ENCODE measurements at places on chromosomes 13 and 19.

DNA sequence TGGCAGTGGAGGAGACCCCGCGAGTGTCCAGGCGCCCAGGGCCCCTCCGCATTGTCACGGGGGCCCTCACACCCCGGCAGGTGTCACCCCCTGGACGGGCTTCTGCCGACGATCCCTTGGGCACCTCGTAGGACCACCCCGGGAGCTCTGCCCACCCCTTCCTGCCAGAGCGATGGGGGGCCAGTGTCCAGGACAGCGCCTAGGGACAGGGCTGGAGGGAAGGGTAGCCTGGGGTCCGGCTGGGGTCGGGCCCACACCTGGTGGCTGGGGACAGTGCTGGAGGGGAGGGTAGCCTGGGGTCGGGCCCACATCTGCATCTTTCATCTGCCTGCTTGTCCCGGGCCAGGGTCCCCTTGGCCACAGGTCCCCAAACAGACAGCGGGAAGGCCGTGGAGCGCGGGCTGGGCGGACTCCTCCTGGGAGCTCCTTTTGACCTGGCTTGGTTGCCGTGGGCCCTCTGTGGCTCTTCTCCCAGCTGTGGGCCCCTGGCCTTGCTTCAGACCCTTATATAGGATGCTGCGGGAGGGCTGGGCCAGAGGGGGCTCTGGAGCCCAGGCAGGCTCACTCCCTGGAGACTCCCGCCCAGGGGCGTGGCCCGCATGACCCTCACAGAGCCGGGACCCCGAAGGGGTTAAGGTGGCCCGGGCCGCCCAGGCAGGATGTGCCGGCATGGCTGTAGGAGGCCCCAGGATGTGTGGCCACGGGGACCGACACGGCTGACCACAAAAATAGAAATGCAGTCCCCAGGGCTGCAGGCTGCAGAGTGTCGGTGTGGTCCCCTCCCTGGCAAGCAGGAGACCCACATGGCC is 74.1 kb upstream of the MCF2L start:
- DNase-seq = no peak

DNA sequence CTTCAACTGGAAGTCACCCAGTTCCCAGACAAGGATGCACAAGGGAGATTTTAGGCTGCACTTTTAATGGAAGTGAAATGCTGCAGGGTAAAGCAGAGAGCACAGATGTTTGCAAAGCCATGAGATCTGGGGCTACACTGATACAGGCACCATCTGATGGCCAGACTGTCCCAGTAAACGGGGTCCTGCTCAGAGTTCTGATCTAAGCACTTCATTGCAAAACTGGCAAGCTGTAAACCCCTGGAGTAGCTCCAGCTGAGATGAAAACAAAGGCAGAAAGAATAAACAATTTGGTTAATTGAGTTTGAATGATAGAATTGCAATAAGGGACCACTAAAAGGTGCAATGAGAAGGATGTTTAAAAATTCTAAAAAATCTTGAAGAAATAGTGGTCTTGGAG is 197.1 kb downstream of the OXGR1 start:
- DNase-seq = no peak

- no peak for DNase-seq
Measured at GRCh38 chr13:69921156-69921555, 186.5 kb upstream of the ATXN8OS start.

DNA sequence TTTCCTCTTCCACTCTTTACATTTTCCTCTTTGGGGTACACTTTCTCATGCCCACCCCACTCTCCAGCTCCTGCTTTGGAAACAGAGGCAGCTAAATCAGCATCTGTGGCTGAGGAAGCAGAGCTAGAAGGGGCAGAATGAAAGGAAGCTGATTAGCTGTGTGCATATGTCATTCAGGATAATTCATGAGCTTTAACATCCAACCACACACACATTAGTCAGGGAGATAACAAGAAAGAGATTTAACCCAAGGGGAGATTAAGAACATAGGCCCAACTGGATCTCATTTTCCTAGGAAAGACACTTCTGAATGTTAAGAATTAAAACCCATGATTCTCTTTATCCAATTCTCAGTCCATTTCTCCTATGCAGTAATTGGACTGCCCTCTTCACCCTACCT is 405.5 kb downstream of the TBC1D4 start:
- no peak for DNase-seq

GRCh38 chr19:45508861-45509691 is 1.8 kb downstream of the VASP start:
- DNase-seq = no peak

- DNase-seq = peak; percentile 54
Measured at GRCh38 chr13:101150998-101151397, 265.3 kb downstream of the NALCN start.

- DNase-seq = peak; percentile 41
Measured at GRCh38 chr19:12913011-12913561, 6.0 kb downstream of the SYCE2 start.

- peak; percentile 56 for DNase-seq
Measured at GRCh38 chr13:39401046-39401705, 201.8 kb downstream of the LHFPL6 start.
